ENCODE measurements at places on chromosomes 5 and 9.

- no peak for DNase-seq
Measured at GRCh38 chr9:124264823-124265233, 7.1 kb downstream of the NEK6 start.

DNA sequence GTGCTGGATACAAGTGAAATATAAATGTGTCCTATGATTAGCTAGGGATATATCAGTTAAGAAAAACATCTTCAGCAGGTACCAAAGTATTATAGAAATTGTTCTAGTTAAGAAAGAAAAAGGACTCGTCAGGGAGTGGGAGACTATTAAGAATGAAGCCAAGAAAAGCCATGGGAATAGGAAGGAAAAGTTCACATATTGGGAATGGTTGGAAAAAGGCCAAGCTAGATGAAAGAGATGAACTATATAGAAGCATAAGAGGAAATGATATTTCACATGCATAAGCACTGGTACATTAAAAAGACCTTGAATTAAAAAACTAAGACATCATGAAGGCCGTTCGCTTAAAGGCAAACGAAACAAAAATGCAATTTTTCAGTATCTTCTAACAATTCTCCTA, 237.7 kb downstream of the ADAMTS6 start:
- no peak for DNase-seq

DNA sequence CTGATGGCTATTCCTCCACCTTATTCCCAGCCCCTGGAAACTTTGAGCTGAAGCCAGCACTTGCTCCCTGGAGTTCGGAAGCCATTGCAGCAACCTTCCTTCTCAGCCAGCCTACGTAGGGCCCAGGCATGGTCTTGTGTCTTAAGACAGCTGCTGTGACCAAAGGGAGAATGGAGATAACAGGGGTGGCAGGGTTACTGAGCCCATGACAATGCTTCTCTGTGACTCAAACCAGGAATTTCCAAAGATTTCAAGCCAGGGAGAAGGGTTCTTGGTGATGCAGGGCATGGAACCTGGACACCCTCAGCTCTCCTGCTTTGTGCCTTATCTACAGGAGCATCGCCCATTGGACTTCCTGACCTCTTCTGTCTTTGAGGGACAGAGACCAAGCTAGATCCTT, 12.2 kb downstream of the SLC31A2 start:
- no peak for DNase-seq

DNA sequence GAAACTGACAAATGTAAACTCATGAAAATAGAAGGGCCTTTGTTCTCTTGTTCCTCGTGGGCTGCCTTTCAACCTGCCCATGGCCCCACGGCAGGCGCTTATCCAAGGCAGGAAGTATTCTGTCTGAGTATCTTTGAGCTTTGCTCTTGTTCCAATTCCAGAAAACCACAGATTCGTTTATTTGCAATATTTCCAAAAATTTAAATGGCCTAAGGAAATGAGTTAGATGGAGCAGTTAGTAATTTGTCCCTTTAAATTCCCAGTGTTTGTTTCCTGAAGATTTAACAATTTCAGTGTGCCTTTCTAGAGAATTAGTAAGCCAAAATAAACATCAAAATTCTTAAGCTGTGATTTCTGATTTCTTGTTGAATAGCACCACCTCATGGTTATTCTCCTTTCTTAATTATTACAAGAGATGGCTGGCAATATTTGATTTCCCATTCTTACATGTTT, 299.4 kb upstream of the RASA1 start:
- DNase-seq, result no peak

DNA sequence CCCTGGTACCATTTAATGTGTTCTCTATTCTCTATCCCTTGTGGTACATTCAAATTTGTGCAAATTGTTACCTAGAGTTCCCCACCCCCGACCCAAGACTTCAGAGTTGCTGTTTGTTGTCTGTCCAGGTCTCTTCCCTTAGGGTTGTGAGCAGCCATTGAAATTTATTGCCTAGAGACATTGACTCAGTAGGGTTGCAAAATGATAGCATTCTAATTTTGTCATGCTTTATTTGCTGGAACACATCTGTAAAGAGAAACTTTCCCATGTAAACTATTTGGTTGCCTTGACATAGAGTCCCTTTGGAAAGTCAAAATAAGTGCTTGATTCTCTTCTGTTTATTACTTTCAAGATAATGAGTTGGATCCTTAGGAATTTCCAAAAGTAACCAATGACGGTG, 91.7 kb upstream of the KLF9 start:
- DNase-seq, result no peak

- DNase-seq, result no peak
Measured at GRCh38 chr5:41043109-41043747, 27.9 kb downstream of the MROH2B start.

DNA sequence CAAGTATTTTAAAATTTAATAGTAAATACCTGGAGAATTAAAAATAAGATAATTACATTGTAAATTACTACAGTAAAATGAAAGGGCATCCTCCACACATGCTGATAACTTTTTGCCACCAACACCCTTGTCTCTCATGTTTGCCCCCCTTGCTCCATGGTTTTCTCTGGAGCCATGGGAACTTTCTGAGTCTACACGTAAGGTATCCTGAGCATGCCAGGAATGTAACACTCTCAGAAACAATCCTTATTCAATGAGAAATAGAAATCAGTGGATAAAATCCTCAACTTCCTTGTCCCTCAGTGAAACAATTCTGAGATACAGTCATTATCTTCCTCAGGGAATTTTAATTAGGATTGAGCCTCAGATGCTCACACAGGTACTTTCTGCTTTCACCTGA, 108.9 kb downstream of the IZUMO3 start:
- DNase-seq, result no peak

DNA sequence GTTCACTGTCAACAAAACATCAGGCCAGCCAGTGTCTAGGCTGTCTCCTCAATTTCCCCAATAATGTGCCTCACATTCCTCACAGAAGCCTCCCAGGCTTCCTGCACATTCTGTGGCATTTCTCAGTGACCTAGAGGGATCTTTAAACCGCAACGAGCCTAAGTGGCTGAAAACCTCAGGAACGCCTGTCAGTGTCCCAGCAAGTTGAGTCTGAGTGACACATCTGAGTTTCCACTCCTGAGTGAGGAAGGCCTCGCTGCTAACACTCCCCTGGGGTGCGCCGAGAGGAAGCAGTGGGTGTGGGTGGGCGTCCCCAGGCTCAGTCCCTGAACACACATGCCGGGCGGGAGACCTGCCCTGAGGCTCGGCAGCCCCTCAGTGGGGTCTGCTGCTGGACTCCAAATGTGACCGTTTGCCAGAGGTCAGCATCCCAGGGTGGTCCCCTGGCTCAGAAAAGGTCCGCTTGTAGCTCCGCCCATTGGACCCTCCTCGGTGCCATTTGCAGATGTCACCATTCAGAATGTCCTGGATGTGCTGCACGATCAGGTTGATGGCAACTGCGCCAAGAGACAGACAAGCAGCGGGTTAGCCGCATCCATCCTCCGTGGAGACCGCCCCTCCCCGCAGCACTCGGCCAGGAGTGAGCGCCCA, 6.3 kb downstream of the UCK1 start:
- no peak for DNase-seq

DNA sequence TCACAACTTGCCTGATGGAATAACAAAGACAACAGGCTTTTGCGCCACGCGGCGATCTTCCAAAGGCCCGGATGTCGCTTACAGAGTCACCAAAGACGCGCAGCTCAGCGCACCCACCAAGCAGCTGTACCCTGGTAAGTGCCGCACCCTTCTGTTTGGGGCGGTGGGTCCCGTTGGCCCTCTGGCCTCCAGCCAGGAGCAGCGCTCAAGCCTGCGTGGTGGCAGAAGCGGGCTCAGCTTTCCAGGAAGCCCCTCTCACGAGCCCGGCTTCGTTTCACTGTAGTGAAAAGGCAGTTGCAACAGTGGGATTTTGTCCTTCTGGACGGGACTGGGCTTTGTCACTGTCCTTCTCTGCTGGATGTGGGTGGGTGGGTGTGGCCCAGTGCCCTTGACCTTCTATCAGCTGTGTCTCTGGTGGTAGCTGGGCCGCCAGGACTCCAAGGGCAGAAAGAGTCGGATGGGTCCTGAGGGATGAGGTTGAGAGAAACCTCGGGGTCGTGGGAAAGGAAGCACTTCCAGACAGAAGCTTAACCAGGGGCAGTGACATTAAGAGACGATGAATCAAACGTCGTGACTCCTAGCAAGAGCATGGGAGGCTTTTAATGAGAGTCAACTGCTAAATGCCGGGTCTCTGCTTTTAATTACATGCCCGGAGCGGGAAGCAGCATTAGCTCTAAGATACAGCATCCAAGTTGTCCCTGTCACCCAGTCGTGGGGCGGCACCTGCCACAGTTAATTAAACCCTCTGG, 49.5 kb downstream of the COL5A1 start:
- no peak for DNase-seq

DNA sequence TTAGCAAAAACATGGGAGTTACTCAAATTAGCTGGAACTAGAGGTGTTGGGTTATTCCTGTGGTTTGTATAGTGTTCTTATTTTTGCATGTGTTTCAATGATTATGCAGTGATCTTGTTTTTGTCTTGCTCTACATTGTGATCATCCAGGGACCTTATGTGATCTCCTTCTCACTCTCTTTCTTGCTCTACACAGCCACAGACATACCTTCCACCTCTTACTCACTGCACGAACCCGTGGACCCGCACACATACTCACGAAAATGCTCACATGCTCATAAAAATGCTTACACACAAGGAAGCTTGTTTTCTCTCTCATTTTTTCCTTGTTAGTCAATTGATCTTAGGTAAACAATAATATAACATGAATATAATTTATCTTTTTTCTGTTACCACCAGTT, 187.1 kb downstream of the KDM4C start:
- DNase-seq, result no peak

GRCh38 chr5:156758011-156758791, 91.9 kb upstream of the PPP1R2B start:
- DNase-seq, result no peak

DNA sequence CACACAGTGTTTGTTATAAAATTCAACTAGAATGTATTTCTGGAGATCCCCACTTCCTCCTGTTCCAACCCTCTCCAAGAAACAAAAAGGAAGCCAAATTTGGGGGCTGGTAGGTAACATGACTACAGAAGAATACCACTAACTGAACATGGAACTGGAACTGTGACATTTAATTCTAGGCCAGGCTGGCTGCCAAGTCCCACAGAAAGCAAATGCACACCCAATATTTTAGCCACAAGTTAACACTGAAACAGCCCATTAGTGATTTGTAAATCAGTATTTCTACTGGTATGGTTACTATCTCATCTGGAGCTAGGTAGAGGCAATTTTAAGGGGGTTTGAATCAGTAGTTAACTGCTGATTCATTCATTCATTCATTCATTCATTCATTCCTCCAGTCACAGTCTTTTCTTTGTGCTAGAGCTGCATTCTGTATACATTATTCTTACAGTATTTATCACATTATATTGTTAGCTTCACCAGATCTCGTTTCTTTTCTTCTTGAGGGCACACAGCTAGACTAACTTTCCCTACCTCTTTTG, 131.7 kb upstream of the GDNF start:
- DNase-seq, result no peak

GRCh38 chr9:99244344-99245260, 22.5 kb downstream of the SEC61B start:
- DNase-seq, result no peak

DNA sequence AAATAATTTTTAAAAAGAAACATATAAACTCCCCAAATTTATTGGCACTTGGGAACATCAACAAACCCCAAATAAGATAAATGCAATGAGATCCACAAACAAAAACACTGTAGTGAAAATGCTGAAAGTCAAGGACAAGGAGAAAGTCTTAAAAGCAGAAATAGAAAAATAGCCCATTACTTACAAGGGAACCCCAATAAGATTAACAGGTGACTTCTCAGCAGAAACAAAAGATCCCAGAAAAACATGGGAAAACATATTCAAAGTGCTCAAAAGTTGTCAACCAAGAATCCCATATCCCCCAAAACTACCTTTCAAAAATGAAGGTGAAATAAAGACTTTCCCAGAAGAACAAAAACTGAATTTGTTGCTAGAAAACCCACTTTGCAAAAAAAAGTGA, 40.0 kb downstream of the FANCC start:
- no peak for DNase-seq

GRCh38 chr9:134992755-134993124, 75.0 kb upstream of the FCN1 start:
- no peak for DNase-seq

DNA sequence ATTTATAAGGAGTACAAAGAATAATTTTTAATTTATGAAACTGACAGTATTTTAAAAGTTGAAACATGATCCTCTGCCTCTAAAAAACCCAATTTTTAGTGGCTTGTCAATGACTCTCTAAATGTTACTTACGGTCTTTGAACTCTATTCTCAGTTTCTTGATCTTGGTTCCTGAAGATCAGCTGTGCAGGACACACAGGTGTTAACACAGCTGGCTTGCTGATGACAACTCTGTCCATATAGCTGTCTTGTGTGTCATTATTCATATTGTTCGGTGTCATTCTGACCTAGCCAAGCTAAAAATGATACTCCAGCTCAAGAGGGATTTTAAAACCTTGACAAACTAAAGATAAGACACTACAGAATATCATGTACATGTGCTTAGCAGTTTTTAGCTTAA, 314.5 kb downstream of the CCDC171 start:
- DNase-seq, result no peak

- DNase-seq, result no peak
Measured at GRCh38 chr5:71886406-71886805, 167.3 kb downstream of the CARTPT start.

DNA sequence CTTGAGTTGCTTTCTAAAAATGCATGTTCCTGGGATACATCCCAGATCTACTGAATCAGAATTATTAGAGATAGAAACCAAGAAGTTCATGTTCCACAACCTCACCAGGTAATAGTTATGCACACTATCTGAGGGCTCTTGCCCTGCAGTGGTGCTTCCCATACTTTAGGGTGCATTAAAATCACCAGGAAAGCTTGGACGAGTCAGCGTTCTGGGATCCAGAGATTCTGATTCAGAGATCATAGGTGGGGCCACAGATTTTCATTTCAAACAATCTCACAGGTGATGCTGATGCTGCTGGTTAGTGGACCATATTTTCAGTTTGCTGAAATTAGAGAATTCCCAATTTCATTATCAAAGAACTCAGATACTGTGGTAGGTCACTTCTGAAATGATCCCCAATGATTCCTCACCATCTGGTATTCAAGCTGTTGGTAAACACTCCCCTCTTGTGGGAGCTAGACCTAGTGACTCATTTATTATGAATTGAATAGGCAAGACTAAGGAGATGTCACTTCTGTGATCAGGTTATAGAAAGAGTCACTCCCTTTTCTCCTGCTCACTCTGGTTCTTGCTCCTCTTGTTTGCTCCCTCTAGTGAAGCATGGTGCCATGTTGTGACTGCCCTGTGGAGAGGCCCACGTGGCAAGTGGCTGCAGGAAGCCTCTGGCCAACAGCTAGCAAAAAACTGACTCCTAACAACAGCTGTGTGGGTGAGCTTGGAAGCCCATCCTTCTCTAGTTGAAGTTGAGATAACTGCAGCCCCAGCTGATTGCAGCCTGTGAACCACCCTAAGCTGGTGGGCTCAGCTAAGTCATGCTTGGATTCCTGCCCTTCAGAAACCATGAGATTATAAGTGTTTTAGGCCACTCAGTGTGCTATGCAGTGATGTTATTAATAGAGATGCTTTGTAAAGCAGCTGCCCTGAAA, 59.8 kb downstream of the SH3TC2 start:
- DNase-seq, result no peak

GRCh38 chr9:65403721-65404120, 118.7 kb upstream of the FOXD4L5 start:
- no peak for DNase-seq

GRCh38 chr5:81435023-81435422, 41.1 kb upstream of the ACOT12 start:
- no peak for DNase-seq

GRCh38 chr5:6246820-6247437, 131.4 kb downstream of the MED10 start:
- DNase-seq, result no peak

GRCh38 chr9:137570566-137570965, 8.2 kb downstream of the DPH7 start:
- no peak for DNase-seq

- no peak for DNase-seq
Measured at GRCh38 chr5:125149527-125149926, 403.1 kb upstream of the ZNF608 start.

Measured in H54 (cell line).